ENCODE measurements at places on chromosomes 2 and 18. TPM values are rescaled to one million over a fixed set of nuclear protein-coding genes. Genes with fewer than 3 reads are reported as not detected.

The HDLBP gene
- total RNA-seq: 138 TPM

The VRK2 gene
- total RNA-seq: 11.2 TPM

The GPR39 gene
- total RNA-seq: 5.0 TPM

GRCh38 chr2:73952499-73953446 lies 26.1 kb downstream of the DGUOK start:
- no peak for DNase-seq

DNA sequence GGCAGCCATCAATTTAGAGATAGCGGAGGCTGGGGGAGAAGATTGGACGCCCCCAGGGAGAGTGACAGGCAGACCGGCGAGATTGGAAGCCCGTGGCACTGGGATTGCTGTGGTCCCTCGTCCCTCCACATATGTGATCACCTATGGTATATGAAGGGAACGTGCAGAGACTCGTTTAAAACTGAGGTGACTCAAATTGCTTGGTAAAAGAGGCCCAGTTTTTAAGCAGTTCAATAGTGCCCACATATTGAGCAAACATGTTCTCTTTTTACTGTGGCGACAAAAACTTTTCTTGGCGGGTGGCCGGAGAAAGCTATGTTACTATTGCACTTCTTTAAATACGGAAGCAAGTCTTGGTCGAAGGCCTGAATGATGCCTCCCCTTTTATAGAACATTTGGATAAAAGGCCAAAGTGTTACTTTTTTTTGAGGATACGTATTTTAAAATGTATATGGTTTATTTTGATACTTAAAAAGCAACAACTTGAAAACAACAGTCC lies 9.1 kb downstream of the B3GNT2 start:
- DNase-seq: no peak

DNA sequence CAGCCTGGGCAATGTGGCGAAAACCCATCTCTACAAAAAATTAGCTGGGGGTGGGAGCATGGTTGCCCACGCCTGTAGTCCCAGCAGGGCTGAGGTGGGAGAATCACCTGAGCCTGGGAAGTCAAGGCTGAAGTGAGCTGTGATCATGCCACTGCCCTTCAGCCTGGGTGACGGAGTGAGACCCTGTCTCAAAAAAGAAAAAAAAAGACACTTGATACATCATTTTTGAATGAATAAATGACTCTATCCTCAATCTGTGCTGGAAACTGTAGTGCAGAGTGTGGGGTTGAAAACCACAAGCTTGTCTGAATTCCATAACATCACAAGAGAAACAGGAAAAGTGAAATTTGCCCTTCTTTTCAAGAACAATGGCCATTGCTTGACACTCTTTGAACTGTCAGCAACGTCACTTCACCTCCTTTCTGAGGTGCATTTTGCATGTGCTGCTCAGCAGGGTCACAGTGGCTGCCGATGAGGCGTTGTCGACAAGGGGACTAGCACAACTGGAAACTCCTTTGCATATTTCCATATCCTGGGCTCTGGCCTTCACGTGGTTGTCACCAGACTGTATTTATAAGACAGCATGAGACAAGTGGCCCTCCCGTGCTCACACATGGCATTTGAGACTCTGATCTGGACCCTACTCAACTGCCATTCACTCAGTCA lies 54.2 kb downstream of the DDX1 start:
- DNase-seq: no peak

DNA sequence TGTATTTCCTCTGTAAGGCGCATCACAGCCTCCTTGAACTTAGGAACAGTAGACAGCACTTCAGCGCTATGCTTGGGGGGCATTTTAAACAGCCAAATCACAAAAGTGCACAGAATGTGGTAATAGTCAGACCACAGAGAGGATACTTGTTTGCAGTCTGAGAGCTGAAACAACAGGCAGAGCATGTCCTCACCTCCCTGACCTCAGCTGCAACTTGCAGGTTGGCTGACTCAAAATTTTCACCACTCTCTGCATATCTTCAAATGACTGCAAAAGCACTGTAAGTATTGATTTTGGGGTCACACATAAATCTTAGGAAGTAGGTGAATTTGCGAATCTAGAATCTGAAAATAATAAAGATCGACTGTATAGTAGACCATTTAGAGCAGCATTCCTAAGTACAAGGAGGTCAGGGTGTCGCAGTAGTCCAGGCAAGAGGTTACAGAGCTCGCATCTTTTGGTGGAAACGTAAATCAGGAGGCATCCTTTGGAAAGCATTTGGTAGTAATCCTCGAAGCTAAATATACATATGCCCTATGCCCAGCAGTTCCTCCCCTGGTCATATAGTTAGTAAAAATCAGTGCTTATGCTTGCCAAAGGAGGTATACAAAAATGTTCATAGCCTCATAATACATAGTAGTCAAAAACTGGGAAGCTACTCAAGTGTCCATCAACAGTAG lies 108.2 kb upstream of the MYCN start:
- DNase-seq: no peak

GRCh38 chr2:205872716-205873115 lies 190.4 kb downstream of the NRP2 start:
- DNase-seq: no peak

DNA sequence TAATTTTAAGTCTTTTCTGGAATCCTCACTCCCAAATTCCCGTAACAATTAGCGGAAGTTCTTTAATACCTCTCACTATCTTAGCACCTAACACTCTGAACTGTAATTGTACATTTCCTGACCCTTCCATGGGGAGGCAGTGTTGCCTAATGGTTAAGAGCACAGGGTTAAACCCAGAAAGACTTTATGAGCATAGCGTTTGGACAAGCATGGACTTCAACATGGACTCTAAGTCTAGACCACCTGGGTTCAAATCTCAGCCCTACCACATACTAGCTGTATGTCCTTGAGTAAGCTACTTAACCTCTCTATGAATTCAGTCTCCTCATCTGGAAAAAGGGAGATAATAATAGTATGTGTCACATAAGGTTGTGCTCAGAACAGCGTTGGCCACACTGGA lies 13.0 kb downstream of the ANTXR1 start:
- DNase-seq: no peak

GRCh38 chr18:2856547-2857170 lies 9.9 kb downstream of the EMILIN2 start:
- DNase-seq: no peak

- DNase-seq: no peak
Observed at GRCh38 chr2:70321370-70321769, 19.5 kb upstream of the FAM136A start.

DNA sequence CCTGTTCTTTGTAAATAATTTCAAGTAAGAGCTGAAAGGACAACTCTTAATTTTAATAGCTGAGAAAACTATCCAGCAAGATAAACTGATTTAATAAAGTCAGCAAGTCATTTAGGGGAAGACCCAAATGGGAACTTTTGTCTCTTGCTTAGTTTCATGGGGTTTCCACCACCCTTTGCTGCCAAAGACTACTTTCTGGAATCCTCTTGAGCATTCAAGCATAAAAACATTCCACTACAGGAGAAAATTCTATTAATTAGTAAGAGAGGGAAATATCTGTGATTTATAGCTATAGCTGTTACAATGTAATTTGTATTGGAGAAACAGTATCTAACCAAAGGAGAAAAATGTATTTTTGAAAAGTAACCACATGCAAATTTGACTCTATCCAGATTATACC lies 20.6 kb downstream of the EFEMP1 start:
- no peak for DNase-seq

- peak; percentile 63 for DNase-seq
Observed at GRCh38 chr2:162475661-162476060, 131.7 kb downstream of the GCA start.

DNA sequence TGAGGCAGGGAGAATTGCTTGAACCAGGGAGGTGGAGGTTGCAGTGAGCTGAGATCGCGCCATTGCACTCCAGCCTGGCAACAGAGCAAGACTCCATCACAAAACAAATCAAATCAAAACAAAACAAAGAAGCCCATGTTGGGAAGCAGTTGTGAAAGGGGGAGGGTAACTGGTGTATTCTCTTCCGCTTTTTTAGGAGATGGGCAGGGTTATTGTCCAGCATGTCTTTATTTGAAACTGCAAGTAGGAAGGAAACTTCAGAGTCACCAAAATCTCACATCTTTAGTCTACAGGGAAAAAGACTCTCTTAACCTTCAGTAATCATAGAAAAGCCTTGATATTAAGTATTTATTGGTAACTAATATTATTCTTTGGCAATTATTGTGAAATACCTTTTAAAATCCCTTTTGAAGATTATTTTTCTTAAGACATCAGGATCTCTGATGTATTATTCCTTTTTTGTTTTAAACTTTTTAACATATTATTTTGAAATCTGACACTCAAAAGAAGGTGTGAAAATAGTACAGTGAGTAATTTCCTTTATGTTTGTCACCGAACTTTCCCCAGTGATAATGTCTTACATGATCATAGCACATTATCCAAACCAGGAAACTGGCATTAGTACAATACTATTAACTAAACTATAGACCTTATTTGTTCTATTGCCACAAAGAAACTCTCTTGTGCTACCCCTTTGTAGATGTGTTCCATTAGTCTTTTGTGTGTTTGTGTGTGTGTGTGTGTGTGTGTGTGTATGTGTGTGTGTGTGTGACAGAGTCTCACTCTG lies 84.3 kb upstream of the LTBP1 start:
- DNase-seq: no peak

- no peak for DNase-seq
Observed at GRCh38 chr2:129861666-129862288, 117.7 kb upstream of the RAB6C start.

DNA sequence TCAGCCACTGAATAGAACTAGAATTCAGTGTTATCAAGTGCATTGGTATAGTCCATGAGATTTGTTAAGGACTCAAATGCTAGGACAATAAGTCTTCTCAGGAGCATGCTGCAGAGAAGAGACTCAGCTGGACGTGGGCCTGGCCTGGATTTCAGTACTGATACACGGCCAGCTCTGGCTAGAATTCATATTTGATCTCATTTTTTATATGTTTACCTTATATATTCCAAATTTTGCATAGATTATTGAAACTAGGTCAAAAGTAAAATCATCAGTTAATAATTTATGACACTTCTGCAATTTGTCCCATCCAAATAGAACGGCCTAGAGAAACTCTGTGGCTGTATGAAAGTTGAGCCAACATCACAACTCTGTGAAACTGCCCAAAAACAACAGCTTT lies 262.0 kb downstream of the DLGAP1 start:
- no peak for DNase-seq

GRCh38 chr2:227765788-227766372 lies 20.2 kb downstream of the SCYGR8 start:
- no peak for DNase-seq

The ATP6V1B1 gene
- total RNA-seq: not detected

- DNase-seq: no peak
Observed at GRCh38 chr2:151904807-151905206, 76.6 kb upstream of the ARL5A start.

The CCDC141 gene
- total RNA-seq: 1.4 TPM

GRCh38 chr2:181253438-181253837 lies 203.7 kb upstream of the ITGA4 start:
- no peak for DNase-seq

The CYP26B1 gene
- 3.1 TPM for total RNA-seq

DNA sequence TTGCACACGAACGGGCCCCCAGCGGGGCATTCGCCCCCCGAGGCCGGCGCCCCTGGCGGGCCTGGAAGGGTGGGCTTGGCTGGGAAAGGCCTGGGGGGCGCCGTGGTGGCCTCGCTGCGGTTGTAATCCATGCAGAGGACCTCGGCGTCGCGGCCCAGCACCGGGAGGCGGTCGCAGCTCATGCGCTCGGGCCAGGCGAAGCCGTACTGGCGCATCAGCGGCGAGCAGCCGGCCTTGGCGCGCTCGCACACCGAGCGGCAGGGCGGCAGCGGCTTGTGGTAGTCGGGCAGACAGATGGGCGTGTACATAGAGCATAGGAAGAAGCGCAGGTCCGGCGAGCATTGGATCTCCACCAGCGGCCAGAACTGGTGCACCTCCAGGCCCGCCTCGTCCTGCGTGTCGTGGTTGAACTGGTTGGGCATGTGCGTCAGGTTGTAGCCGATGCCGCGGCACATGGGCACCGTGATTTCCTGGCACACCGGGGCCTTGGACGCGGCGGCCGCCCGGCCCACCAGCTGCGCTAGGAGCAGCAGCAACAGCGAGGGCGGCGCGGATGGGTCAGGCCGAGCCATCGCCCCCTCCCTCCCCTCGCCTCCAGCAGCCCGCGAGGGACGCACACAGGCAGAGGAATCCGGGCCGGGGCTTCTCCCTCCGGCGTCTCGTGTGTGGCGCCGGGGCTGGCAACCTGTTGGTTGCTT lies 1.4 kb downstream of the FZD5 start:
- DNase-seq: no peak

The NDC80 gene
- 3.6 TPM for total RNA-seq

DNA sequence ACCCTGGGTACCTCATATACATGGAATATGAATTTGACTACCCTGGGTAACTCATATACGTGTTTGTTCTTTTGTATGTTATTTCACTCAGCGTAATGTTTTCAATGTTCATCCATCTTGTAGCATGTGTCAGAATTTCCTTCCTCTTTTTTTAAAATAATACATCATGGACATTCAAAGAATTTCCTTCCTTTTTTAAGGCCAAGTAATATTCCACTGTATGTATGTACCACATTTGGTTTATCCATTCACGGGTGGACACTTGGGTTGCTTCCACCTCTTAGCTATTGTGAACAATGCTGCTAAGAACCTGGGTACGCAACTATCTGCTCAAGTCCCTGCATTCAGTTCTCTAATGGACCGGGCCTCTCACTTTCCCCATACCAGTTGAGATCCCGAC lies 40.3 kb downstream of the FAM178B start:
- no peak for DNase-seq

GRCh38 chr2:190979906-190980629 lies 33.9 kb downstream of the STAT1 start:
- DNase-seq: no peak

- peak; percentile 8 for DNase-seq
Observed at GRCh38 chr2:12005886-12006681, 259.7 kb downstream of the LPIN1 start.

DNA sequence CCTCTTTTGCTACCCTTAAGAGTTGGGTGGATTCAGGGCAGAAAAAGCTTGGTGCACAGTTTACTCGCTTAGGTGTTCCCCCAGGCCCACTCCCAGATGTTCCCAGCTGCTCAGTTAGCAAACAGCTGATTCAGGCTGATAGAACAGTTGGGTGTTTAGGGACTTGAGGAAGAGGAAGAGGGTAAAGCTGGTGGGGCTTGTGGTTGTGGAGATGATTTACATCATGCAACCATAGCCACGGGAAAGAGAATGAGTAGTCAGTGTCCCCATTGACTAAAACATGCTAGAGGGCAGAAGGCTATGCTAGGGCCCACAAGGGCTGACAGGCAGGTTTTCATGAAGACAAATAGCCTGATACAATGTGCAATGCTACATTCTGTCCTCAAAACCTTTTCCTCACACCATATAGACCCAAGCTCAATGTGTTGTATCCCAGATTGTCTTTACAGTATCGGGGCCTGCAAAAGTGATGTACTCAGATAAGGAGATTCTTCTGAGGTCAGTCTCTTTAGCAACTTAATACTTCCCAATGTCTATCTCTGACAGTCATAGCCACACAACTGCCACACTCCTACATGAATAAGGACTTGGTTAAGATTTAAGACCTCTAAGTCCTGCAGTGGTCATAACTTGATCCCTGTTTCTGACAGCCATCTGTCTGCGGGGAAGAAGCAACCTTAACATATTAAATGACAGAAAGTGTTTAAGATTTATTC lies 15.6 kb downstream of the COLEC12 start:
- DNase-seq: no peak

GRCh38 chr2:60479226-60480088 lies 74.0 kb downstream of the BCL11A start:
- no peak for DNase-seq

The HAAO gene
- total RNA-seq: 0.62 TPM

The SCYGR4 gene
- total RNA-seq: not detected

The CAPN14 gene
- 1.4 TPM for total RNA-seq

The SH3RF3 gene
- total RNA-seq: 12.3 TPM

- DNase-seq: no peak
Observed at GRCh38 chr2:13121096-13121495, 404.4 kb downstream of the TRIB2 start.
